Mucosa of gallbladder (tissue), 1 donor: ENCODE measurements at places on chromosomes 11 and 22. TPM values are rescaled to one million over a fixed set of nuclear protein-coding genes. Genes with fewer than 3 reads are reported as not detected.

Gene SLC7A4
- total RNA-seq = 5.6 TPM

DNA sequence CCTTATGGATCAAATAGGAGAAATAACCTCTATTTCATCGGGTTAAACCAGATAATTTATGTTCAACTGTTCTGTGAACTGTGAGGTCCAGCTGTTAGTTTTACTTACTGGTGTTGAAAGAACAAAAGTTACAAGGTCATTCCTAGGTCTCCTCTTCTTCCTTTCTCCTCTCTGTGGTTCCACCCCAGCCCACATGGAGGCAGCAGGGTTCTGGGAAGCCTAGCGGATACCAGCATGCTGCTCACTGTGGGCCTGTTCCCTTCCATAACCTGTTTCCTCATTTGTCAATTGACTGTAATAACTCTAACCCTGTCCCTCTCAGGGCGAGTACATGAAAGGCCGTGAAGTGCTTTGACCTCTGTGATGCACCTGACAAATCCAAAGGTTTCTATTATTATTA lies 27.8 kb downstream of the RELT start:
- DNase-seq = peak; percentile 60

DNA sequence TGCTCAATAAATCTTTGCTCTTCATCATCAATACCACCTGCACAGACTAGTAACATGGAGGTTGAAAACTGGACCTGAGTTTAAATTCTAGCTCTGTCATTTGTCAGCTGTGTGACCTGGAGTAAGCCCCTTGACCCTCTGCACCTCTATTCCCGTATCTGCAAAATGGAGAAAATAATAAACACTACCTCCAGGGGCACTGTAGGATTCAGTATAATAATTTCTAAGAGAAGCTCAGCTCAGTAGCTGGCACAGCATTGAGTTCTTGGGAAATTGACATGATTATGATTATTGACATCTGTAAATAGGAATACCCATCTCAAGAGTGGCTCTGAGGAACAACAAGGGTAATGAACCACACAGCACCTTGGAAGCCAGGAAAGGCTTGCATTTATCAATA lies 78.4 kb downstream of the MN1 start:
- DNase-seq = no peak

GRCh38 chr11:100672498-100673033 lies 14.5 kb upstream of the ARHGAP42 start:
- no peak for DNase-seq

DNA sequence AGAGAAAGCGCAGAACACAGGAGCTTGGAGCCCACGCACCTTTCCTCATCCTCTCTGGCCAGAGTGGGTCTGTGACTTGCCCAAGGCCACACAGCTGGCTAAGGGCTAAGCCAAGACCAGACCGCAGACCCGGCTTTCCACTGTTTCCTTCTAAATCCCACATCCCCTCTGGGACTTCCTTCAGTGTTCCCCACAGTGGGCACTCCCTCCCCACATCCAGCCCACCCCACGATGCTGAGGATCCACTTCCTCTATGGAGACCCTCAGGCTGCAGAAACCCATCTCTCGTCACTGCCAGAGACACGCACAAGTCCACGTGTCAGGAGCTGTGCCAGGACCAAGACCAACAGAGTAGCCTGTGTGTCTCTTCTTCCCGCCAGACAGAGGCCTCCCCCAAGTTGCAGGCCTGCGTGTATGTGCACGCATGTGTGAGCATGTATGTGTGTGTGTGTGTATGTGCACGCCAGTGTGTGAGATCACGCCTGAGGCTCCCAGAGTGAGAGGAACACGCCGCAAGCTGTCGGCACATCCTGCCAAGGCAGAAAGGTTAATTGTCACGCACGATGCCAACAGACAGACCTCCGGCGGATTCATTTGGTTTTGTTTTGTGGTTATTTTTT lies 21.6 kb downstream of the PDGFB start:
- DNase-seq = no peak
